Left lung (tissue), 14 donors: ENCODE measurements at places on chromosomes 4 and X. TPM values are rescaled to one million over a fixed set of nuclear protein-coding genes. Genes with fewer than 3 reads are reported as not detected.

Gene BEX5
- 1.4 TPM for polyA plus RNA-seq

Gene CASK
- 49.0 TPM for polyA plus RNA-seq

Gene ALPK1
- 24.0 TPM for polyA plus RNA-seq

Gene AGA
- 33.2 TPM for polyA plus RNA-seq

Gene PRDM8
- polyA plus RNA-seq: 1.0 TPM

Gene GPR173
- 17.1 TPM for polyA plus RNA-seq

Gene SATL1
- 0.56 TPM for polyA plus RNA-seq

Gene LRRC66
- 0.34 TPM for polyA plus RNA-seq

Gene MAGEH1
- 60.5 TPM for polyA plus RNA-seq

Gene ARR3
- polyA plus RNA-seq: 1.6 TPM

Gene AVPR2
- polyA plus RNA-seq: 0.81 TPM

Gene TMEM47
- 32.6 TPM for polyA plus RNA-seq

Gene SLC4A4
- 38.7 TPM for polyA plus RNA-seq

Gene CYSLTR1
- 2.0 TPM for polyA plus RNA-seq

Gene SLBP
- 73.0 TPM for polyA plus RNA-seq

Gene CHIC1
- 10.3 TPM for polyA plus RNA-seq

Gene GPR119
- polyA plus RNA-seq: not detected

Gene SLC34A2
- 293 TPM for polyA plus RNA-seq

Gene CCKAR
- polyA plus RNA-seq: 3.0 TPM

Gene SERTM2
- not detected for polyA plus RNA-seq

Gene APOO
- polyA plus RNA-seq: 24.3 TPM

Gene AFP
- polyA plus RNA-seq: 1.6 TPM

Gene FAAH2
- 6.6 TPM for polyA plus RNA-seq

Gene CXorf65
- not detected for polyA plus RNA-seq

Gene ERVMER34-1
- 2.8 TPM for polyA plus RNA-seq

Gene CABS1
- not detected for polyA plus RNA-seq

Gene DKK2
- 3.8 TPM for polyA plus RNA-seq

Gene MAGEA9B
- not detected for polyA plus RNA-seq

Gene MXRA5
- polyA plus RNA-seq: 0.49 TPM

Gene ACOX3
- polyA plus RNA-seq: 26.0 TPM

Gene CMC4
- 10.1 TPM for polyA plus RNA-seq

Gene MAGEA11
- polyA plus RNA-seq: not detected
